ENCODE measurements at places on chromosomes 2 and 18.

GRCh38 chr2:1642066-1642861 is 102.1 kb downstream of the PXDN start:
- DNase-seq, result no peak

DNA sequence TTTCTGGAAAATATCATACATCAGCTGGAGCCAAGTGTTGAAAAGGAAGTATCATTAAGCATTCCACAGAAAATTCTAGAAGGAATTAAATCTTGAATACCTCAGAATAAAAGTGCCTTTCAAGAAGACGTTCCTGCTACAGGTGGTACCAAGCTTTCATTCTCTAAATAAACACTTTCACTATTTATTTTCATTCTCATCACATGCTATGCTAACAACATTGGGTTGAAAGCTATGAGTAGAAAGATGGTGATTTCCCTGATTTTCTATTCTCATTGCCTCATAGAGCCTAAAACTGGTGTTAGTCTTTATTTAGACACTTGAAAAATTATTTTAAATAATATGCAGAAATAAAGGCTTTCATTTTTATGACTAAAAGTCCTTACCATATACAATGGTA is 324.7 kb downstream of the LRP1B start:
- no peak for DNase-seq

DNA sequence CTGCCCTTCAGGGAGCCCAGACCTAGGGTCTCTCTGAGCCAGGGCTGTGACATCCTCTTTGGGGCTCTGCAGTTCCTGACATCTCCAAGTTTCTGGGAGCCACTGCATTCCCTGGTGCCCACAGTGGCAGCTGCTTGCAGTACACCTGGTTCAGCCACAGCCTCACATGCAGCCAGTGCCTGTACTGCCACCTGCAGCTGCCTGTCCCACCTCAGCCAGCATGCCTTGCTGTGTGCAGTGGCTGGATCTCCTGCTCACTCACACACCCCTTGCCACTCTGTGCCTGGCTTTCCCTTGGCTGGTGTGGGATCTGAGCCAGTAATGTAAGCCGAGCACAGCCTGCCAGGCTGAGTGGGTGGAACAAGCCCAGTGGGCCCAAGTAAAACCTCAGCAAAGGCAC is 1288.7 kb downstream of the CNTNAP5 start:
- no peak for DNase-seq

DNA sequence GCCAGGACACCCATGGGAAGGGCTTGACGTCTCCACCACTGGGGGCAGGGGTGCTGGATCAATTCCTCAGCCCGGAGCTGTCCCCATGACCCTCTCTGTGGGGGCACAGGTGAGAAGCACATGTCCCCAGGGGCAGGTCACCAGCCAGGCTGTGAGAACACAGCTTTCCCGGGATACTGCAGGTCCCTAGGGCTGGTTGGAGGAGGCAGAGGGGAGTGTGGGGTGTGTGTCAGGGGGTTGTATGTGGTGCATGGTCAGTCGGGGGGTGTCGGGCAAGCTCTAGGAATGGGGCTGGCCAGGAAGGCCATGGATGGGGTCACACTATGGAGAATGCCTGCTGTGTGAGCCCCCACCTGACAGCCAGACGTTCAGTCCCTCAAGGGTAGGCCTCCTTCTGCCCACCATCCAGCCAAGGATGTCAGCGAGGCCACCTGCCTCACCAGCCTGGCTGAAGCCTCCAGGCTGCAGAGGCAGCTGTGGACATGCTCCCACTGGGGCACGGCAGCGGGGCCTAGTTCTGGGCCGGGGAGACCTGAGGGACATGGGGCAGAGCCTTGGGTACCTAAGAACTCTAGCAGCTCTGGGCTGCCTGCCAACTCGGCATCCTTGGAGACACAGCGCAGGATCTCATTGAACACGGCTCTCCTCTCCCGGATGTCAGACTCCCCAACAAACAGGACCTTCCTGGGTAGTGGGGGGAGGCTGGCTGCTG is 10.3 kb downstream of the HS1BP3 start:
- no peak for DNase-seq

- no peak for DNase-seq
Measured at GRCh38 chr18:28095041-28095440, 81.9 kb downstream of the CDH2 start.

GRCh38 chr2:112486895-112487294 is 4.9 kb downstream of the TTL start:
- DNase-seq, result no peak

DNA sequence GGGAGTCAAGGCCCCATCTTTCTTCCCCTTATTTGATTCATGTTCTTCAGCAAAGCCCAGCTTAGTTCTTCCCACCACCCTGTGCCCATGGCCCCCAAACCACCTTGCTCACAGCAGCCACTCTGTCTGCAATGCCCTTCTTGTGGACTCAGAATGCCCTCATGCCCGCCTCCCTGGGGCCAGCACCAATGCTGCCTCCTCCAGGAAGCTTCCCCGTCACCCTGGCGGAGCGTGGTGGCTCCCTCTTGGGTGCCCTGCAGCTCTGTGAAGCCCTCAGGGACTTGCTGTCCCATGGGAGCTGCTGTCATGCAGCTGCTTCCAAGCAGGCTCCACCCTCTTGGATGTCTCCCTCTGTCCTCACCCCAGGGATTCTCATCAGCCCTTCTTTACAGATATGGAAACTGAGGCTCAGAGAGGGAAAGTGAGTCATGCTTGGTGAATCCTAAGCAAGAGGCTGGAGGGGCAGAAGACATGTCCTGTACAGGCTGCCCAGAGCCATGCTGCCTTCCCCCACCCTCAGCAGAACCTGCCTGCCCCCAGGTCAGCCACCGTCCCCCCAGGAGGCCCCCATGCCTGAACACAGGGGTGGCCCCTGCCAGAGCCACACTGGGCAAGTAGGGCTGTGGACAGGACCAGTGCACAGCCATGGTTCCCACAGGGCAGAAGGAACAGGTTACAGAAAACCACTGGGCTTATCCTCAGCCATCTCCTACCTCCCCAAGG is 11.8 kb upstream of the DUSP2 start:
- no peak for DNase-seq

Measured in iPS DF 6.9 (cell line).